ENCODE measurements at places on chromosomes 5 and 9.

DNA sequence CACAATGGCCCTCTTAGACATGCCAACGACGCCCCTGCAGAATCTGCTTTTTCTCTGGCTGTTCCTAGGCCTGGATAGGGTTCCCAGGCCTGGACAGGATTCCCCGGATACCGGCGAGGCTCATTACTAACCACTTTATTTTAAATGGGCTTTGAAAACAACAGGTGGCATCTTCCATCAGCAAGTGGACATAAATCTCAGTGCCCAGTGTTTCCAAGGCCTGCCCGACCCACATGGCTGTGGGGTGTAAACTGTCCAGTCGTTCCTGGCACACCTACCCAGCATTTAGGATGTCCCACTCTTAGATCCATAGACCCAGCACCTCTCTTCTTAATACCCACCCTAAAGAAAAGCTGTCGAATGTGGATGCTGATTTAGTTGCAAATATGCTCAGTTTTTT is 896 bp downstream of the CMBL start:
- DNase-seq, result no peak

DNA sequence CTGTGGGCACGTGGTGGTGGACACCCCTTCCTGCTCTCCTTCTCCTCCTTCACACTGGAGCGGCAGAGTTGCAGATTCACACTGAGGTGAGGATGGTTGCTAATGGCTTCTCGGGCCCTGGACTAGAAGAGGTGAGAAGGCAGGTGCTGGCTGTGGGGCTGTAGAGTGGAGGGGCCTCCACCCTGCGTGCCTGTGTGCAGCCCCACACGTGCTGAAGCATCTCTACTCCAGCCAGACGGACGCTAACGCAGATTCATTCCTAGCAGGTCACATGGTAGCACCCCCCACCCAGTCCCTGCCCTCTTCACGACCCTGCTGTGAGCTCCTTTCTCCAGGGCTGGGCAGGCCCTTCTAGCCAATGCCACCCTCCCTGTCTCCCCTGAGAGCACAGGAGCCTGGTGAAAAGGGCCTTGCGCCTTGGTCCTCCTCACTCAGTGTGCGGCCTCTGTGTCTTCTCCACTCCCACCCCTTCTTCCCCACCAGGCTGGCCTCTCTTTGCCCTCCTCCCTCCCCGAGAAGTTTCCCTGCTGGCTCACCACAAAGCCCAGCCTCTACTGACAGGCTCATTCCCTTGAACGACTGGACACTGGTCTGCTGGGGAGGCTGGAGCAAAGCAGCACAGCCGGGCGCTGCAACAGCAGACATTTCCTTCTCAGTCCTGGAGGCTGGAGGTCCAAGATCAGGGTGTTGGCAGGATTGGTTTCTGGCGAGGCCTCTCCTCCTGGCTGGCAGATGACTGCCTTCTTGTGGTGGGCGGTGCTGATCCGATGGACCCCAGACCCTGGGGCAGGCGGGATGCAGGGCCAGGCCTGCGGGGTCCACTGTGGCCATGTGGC is 14.2 kb downstream of the CACNA1B start:
- DNase-seq, result no peak

DNA sequence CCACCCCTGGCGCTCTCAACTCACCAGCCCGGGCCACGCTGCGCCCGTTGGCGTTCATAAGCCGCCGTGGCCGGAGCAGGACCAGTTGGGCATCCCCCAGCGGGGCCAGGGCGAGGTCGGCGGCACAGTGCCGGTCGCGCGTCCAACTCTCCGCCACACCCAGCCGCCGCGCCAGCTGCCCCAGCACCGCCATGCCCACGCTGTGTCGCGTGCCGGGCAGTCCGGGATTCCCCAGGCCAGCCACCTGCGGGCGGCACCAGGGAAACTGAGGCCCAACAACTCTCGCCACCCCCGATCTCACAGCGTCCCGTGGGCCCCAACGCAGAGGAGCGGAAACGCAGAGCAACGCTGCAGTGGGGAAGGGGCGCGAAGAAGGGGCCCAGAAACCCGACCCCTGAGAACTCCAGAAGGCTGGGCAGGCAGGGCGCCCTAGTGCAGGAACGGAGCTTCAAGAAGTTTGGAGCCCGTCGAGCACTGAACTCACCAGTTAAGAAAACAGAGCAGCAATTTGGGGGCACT is 453 bp downstream of the PTRH1 start:
- DNase-seq, result peak; percentile 22

- no peak for DNase-seq
Observed at GRCh38 chr9:68780720-68781119, 75.7 kb downstream of the PIP5K1B start.

DNA sequence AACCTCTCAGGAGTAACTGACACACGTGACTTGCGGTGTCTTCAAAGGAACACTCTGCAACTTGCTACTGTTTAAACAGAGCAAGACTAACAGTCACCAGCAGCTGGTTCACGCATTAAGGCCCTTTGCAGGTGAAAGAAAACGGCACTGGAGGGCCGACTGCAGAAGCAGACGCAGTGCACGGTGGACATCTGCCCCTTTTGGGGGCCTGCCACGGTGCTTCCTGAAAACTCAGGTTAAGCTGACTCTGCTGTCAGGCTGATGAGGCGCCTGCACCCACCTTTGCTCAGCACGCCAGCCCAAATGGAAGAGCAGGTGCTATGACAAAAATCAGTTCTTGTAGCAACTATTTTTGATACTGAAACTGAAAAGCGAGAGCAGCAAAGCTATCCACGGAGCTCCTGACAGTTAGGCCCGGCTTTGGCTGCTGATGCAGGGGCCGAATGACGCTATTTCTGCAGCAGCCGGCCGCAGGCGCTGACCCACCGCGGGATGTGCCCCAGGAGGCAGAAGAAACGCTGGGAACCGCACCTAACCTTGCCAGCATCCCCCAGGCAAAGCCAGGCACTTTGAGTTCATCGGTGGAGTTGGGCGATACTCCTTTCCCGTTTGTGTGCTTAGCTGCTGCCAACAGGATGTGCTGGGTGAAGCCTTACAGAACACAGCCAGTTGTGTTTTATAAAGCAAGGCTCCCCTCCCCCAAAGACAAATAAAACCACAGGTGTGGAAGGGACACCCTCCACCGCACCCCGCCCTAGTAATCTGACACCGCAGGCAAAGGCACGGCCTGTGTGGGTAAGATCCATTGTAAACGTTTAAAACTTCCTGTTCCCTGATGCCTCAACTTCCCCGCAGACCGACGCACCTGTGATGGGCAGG is 21.1 kb upstream of the TERT start:
- peak; percentile 47 for DNase-seq

GRCh38 chr9:3497401-3497800 is 28.4 kb downstream of the RFX3 start:
- no peak for DNase-seq

DNA sequence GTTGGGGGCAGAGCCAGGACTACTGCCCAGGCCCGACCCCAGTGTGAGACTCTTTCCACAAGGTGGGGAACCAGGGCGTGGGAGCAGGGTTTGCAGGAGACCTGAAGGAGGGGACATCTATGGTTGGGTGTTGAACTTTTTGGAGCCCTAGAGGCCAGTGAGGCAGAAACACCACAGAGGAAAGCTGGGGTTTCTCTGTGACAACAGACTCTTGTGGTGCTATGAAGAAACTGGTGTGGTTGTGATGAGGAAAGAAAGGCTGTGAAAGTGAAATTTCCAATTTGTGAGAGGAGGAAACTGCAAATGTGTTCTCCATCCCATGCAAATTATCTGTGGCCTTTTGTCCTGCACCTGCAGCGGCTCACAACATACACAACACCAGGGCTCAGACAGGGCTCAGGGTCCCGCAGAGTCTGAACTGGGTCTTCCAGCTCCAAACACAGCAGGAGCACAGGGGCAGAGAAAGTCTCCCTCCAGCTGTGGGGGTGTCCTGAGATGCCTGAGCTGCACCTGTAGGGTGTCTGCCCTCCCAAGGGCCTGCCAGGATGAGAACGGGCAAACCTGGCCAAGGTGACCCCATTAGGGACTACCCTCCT is 51.4 kb upstream of the GRHPR start:
- DNase-seq, result peak; percentile 7

DNA sequence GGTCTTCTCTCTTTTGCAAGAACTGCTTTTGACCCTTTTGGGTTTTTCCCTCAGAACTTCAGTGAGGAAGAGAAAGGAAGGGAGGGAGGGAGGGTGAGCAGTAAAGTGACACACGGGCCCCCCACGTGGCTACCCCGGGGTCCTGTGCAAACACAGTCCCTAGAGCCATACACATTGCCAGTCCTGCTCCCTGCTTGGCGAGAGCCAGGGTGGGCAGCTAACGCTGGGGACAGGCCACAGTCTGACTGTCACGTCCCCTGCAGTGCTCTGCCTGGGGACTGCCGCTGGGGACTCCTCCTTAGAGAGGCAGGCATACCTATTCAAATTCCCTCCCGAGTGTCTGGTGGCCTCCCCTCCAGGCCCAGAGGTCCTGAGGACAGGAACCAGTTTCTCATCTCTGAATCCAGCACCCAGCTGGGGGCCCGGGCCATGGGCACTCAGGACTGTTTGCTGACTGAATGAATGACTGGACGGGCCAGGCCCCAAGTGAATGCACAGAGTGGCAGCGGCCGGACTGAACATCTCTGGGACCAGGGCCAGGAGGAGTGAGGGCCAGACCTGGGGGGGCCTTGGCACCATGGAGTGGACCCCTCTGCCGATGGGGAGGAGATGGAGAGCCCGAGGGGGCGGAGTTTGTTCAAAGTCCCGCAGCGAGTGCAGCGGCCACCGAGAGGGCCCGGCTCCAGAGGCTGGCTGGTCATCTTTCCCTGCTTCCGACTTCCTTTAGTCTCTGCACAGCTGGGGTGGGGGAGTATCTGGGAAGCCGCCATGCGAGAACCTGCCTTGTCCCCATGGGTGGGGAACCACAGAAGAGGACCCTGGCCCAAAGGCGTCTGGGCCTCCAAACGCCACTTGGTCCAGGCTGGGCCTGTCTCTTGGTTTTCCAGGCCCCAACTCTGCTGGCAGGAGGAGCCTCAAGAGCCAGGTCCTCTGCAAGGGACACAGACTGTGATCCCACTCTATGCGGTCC is 5.8 kb downstream of the CCDC187 start:
- DNase-seq, result no peak

DNA sequence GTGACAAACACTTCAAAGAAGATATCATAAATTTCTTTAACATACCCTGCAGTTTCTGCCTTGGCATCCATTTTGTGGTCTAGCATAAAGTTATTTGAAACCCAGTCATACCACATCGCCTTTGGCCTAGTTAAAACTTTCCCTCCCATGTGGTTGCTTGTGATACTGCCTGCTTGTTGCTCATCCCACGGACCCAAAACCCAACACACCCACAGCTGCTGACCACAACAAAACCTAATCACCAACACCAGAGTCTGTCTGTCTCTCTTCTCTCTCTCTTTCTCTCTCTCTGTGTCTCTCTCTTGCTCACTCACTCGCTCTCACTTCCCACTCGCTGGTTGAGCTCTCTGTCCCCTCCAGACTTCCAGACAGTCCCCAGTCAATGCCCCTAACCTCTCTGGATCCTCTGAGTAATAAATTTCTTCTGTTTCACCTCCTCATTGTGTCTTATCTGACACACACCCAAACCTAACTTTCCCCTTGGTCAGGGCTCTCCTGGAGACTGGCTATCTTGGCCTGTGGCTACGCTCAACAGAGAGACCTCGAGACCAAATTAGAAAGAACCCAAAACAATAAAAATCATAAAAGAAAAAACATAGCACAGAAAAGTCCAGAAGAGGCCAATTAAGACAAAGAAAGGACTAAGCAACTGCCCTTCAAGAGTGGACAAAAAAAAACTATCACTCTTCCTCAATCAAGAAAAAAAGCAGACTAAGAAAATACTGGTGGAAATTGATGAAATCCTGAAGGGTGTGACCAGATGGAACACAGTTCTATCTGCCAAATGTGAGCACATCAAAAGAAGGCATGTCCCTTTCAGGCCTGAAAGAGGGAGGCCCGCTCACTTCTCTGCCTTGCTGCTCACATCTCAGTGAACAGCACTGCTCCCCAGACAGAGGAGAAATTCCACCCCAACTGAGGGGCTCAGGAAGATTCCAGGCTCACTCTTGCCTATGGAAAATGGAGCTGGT is 41.5 kb downstream of the TTLL11 start:
- peak; percentile 7 for DNase-seq

DNA sequence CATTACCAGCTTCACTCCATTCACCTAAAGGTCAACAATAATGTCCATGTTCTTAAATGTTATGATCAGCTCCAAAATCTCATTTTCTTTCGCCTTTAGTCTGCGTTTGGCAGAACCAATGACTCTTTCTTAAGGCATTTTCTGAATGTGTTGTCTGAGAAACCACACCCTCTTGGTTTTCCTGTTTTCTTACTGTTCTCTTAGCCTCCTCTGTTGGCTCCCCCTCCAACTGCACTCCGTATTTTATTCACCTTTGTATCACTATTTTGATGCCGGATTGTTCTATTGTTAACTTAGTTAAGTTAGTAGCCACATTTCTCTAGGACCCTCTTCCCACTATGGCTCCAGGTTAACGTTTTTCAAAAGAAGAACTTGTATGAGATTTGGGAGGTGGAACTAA is 185.6 kb downstream of the DMAC1 start:
- DNase-seq, result no peak

GRCh38 chr5:56671571-56671970 is 143.8 kb upstream of the MAP3K1 start:
- DNase-seq, result peak; percentile 84

DNA sequence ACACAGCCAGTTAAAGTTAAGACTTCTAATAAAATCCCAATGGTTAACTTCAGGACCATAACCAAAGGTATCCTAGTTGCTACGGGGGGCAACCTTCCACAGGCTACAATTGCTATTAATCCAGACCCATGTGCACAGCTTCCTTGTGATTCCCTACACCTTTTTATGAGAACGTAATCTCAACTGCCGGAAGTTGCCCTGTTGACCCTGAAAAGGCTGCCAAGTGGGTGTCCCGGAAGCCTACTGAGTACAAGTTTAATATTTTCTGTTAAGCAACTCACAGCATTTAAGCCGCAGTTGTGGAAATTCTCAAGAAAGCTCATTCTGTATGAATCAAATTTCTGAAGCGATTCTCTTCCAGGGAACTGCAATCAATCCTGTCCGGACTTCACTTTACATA is 48.5 kb upstream of the PTGER4 start:
- no peak for DNase-seq

GRCh38 chr9:88583901-88584596 is 49.1 kb downstream of the NXNL2 start:
- no peak for DNase-seq

DNA sequence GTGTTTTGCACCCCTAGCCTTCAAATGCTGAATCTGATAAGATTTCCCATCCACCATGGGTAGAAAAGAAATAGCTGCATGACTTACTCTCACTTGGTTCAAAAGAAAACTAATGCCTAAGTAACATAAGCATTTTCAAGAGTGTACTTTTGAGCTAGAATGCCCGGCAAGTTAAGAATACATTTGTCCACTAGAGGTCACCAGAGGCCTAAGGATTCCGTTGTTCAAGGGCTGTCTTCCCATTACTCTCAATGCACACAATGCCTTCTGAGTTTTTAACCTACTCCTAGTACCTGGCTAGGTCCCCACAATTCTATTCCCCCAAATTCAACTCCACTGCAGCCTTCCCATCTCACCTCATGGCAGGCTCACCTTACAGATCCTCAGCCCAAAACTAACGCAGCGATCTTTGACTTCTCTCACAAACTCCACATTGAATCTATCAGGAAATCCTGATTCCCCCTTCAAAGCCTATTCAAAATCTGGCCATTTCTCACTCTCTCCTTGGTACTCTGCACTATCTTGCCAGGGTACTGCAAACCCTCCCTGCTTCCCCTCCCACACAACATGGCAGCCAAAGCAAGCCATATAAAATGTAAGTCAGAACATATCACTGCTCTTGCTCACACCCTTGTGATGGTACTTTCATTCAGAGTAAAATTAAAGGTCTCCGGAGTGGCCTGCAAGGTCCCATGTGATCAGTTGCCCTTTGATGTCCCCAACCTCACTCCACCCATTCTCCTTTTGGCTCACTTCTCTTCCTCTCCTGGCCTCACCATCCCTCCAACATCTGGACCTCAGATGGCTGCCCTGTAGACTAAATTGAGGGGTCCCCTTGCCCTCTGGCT is 13.4 kb downstream of the OXCT1 start:
- peak; percentile 74 for DNase-seq

- no peak for DNase-seq
Observed at GRCh38 chr5:332843-333242, 11.3 kb downstream of the AHRR start.

Measured in NB4 (cell line).